ENCODE measurements at places on chromosomes 11 and 22. TPM values are rescaled to one million over a fixed set of nuclear protein-coding genes. Genes with fewer than 3 reads are reported as not detected.

SERPING1 gene
- 53.6 TPM for total RNA-seq

E2F8 gene
- total RNA-seq = 4.8 TPM

TIGD3 gene
- total RNA-seq = 0.11 TPM

TEAD1 gene
- total RNA-seq = 136 TPM

CCND1 gene
- 78.8 TPM for total RNA-seq

ACR gene
- total RNA-seq = not detected

Data from urinary bladder (tissue), 4 donors.